BJ (cell line): ENCODE measurements at places on chromosomes 5 and 9.

DNA sequence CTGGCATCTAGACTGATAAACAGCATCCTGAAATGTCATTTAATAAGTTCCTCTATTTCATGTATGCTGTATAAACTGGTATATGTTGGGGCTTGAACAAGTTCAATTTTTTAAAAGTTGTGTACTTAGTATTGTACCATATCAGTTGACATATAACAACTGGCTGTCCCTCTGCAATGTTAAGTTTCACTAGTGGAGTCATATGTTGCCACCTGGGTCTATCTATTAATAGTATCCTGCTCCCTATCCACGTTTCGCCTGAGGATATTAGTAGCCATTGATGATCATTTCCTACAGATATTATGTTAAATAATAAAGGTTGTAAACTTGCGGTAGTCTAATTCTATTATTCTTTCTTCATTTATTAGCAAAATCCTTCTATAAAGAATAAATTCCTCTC lies 177.6 kb downstream of the RFX3 start:
- no peak for DNase-seq

- DNase-seq, result no peak
Observed at GRCh38 chr5:132763181-132764036, 13.6 kb downstream of the SEPTIN8 start.

DNA sequence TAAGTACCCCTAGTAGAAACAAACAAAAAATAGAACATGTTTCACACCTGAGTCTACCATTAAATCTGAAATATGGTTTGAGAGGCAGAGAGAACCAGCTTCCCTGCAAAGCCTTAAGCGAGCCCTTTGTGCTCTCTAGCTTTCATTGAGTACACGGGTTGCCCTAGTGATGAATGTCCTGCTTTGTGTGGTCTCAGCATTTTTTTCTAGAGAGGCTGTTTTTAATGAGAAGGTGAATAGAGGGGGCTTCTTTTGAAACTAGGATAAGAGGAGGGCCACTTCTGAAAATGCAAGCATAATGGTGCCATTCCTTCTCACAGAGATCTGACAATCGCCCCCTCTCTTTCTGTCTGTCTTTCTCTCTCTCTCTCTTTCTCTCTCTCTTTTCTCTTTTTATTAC lies 131.3 kb downstream of the MACIR start:
- DNase-seq, result no peak

DNA sequence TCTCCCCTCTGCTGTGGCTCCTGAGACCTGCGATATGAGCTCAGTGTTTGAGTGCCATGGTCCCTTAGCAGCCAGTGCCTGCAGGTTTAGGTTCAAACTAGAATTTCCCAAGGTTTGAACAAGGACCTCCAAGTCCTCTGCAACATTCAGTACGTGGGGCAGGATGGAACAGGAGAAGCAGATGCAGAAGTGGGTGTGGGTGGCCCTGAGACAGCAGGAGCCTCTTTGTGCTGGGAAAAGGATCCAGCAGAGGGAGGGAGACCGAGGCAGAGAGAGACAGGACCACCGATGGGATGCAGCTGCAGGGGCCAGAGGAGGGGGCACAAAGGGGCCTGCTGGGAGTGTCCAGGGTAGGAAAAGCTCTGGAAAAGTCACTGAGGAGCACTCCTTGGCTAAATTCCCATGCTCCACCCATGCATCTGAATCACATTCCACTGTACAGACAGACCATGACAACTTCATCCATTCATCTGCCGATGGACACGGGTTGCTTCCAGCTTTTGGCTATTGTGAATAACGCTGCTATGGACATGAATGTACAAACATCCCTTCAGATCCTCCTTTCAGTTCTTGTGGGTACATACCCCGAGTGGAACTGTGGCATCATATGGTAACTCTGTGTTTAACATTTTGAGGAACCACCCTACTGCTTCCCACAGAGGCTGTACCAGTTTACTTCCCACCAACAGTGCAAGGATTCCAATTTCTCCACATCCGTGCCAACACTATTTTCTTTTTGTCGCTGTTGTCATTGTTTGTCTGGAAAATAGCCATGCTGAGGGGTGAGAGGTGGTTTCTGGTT lies 26.7 kb upstream of the SUSD3 start:
- DNase-seq, result no peak

GRCh38 chr5:172979778-172980177 lies 3.8 kb upstream of the ATP6V0E1 start:
- no peak for DNase-seq

DNA sequence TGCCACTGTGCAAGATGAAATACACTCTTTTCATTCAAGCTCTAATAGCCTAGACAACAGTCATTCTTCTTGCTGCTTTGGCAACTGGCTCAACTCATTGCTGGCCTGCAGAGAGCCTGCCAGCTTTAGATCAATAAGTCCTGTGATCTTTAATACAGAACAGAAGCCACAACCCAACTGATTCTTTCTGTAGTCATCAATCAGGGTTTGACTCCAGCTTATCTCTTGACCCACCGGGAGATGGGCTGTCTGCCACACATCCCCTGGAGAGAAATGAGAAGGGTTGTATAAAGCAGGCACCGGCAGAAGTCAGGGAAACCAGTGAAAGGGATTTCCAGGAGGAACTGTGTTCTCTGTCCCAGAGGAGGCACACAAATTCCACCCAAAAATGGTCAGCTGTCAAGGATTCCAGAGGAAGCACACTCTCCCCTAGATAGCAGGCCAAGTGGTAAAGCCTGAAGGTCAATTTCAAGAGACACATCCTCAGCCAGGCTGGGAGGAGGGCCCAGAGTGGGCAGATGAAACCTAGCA lies 24.5 kb downstream of the LHFPL2 start:
- no peak for DNase-seq

GRCh38 chr5:131068076-131068475 lies 97.0 kb downstream of the HINT1 start:
- no peak for DNase-seq

GRCh38 chr5:139386050-139386438 lies 2.9 kb upstream of the SLC23A1 start:
- no peak for DNase-seq

GRCh38 chr5:74539986-74540385 lies 100.5 kb downstream of the ENC1 start:
- no peak for DNase-seq

DNA sequence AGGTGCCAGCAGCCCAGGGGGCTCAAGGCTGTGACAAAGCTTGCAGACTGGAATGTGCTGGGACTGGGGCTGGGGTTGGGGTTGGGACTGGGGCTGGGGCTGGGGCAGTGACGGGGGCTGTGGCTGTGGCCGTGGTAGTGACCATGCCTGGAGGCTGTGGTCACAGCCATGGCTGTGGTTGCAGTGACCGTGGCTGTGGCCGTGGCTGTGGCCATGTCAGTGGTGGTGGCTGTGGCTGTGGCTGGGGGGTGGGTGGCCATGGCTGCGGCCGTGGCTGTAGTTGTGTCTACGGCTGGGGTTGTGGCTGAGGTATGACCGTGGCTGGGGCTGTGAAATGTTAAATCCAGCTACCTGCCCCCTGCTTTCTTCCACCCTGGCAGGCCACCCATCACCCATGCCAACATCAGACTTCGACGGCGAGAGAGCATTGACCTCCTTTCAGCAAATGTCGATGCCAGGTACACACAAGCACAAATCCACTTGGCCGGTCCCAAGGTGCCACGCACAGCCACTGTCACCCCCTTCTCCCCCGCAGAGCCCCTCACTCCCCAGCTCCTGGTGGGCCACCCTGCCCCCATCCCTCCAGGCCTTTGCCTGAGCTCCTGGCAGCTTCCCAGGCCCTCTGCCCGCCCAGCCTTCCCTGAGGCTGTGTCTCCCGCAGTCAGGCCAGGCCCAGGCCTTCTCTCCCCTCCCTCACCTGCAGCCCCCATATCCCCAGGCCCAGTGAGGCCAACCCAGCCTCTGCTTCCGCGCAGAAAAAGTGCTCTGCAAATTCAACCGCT lies 15.3 kb downstream of the LCN9 start:
- no peak for DNase-seq

DNA sequence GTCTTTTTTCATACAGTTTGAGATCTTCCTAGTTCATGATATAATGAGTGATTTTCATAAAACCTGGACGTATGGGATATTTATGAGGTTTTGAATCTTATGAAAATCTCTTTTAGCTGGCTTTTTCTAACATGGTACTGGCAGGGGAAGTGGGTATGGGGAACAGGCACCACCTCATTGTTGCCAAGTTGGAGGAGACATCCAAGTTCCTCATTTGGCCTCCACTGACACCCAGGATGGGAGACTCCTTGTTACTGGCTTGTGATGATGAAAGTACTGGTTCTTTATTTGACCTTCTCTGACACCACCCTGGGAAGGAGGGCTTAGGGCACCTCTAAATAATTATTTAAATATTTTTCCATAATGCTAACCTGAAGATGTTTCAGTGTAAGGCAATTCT lies 4.0 kb upstream of the TNPO1 start:
- DNase-seq, result no peak

GRCh38 chr9:124022201-124023121 lies 10.9 kb downstream of the LHX2 start:
- DNase-seq, result no peak

DNA sequence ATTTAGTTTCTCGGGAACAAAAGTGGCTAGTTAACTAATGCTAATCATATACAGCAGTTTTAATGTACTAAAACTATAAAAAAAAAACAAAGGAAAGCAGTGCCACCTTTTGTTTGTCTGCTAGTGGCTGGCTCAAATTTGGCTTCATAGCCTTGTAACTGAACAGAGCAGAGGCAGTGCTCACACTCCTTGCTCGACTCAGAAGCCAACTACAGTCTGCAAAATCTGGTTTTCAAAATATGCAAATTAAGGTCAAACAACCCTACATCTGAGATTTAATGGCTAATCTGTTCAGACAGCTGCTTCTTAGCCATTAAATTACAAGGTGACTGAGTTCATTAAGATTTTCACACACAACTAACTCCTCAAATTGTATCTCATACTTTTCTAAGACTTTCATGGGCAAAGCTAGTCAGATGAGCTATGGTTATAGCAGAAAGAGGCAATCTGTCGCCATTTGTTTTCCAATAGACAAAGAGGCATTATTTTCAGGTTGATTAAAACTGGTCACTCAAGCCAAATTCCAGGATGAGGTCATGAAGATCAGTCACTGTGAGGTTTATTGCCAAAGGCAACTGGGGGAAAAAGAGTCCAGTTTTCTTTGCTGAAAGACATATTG lies 56.8 kb upstream of the EPB41L4A start:
- no peak for DNase-seq

- DNase-seq, result peak; percentile 85
Observed at GRCh38 chr9:108168236-108168850, 678.8 kb upstream of the KLF4 start.

GRCh38 chr5:73482383-73483136 lies 15.7 kb upstream of the BTF3 start:
- DNase-seq, result no peak

- peak; percentile 26 for DNase-seq
Observed at GRCh38 chr9:36268007-36268427, 9.8 kb upstream of the GNE start.

DNA sequence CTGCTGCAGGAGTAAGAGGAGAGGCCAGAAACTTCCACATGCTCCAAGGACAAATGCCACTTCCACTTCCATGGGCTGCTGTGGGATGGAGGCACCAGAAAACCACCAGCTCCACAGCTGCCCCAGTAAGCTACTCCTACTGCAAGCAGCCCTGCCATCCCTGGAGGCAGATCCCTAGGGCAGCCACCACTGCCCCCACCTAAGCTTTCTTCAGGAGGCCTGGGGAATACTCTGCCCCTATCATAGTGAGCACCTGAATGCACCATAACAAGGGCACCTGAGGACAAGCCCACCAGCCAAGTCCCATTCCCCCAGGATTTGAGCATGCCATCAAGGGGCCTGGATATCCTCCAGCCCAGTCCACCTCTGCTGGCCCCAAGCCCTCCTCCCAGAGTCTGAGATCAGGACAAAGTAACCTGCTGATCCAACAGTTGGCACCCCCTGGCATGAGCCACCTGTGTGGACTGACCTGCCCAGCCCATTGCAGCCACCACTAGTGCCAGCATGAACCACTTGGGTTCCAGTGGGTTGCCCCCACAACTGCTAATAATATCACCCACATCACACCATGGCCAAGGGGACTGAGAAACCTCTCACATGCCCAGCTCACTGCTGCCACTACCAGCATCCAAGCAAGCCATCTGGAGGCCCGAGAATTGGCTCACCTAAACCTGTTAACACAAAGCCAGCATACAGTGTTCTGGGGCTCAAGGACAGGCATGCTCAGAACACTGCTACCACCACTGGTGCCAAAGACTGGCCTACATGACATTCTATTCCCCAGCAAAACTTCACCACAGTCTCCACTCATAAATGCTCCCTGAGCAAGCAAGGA lies 480.1 kb downstream of the CDH12 start:
- no peak for DNase-seq

GRCh38 chr9:86682240-86682639 lies 265.1 kb downstream of the GAS1 start:
- no peak for DNase-seq

DNA sequence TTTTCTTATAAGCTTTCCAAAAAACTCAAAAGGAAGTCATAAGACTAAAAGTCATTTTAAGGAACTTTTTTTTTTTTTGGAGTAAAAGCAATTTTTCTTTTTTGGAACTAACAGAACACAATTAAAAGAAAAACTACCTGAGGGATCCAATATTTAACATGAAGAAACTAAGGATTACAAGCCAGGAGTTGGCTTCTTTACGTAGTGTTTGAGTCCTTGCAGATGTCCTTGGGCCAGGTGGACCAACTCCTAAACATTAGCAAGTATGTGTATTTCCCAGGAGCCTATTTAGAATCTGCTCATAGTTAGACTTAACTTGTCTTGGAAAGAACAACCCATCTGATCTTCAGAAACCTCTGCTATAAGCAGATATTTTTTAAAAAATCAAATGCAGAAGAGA lies 154.1 kb upstream of the EFNA5 start:
- DNase-seq, result no peak

GRCh38 chr5:140590861-140591260 lies 26.2 kb downstream of the SLC35A4 start:
- no peak for DNase-seq

DNA sequence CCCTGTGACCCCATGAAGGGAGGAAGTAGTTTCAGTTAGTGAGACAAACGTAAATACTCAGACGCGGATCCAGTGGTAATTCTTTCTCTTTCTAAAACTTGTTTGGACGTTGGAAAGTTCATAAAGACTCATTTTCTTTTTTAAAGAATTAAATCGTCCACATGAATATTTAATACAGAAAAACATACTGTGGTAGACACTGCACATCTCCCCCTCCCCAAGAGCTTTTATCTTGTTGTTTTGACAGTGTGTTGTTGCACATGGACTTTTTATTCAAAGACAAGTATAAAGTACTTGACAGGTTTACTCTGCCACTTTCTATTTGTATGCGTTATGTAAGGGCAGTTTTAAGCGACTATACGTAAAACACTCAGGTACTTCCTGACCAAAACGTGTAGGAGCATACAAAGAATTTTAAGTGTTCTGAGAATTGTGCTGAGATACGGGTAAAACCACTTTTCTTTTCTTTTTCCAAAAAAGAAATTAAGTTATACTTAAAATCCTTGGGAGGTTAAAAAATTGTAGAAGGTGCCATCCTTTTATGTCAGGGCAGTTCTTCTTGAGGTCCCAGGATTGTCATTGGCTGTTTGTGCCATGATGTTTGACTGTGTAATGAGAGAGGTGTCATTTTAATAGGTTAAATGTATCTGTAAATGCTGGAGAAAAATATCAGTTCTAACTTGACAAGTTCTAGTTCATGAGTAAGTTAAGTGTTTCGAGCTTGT lies 1.3 kb downstream of the NIPBL start:
- DNase-seq, result no peak

- DNase-seq, result no peak
Observed at GRCh38 chr5:139027150-139027549, 152.0 kb upstream of the LRRTM2 start.
